ENCODE measurements at places on chromosomes 2 and 18. TPM values are rescaled to one million over a fixed set of nuclear protein-coding genes. Genes with fewer than 3 reads are reported as not detected.

Gene CENPO
- 13.9 TPM for total RNA-seq

Gene FN1
- 3,127 TPM for total RNA-seq

Gene SULT1C4
- total RNA-seq, result 82.8 TPM

Gene MOB4
- 34.2 TPM for total RNA-seq

Gene ORC2
- 25.5 TPM for total RNA-seq

Gene CHRND
- total RNA-seq, result not detected

Gene DPYSL5
- total RNA-seq, result not detected

Gene CNRIP1
- total RNA-seq, result 42.7 TPM

Data from bladder microvascular endothelial cell (primary cell).